ENCODE measurements at places on chromosomes 4 and X. TPM values are rescaled to one million over a fixed set of nuclear protein-coding genes. Genes with fewer than 3 reads are reported as not detected.

GRCh38 chrX:49266523-49267445 is 2.3 kb upstream of the FOXP3 start:
- DNase-seq, result no peak

- DNase-seq, result no peak
Measured at GRCh38 chr4:148852092-148852699, 410.0 kb upstream of the NR3C2 start.

GRCh38 chr4:11593576-11594116 is 165.0 kb upstream of the HS3ST1 start:
- DNase-seq, result no peak

- DNase-seq, result no peak
Measured at GRCh38 chr4:182831376-182831775, 85.8 kb downstream of the DCTD start.

DNA sequence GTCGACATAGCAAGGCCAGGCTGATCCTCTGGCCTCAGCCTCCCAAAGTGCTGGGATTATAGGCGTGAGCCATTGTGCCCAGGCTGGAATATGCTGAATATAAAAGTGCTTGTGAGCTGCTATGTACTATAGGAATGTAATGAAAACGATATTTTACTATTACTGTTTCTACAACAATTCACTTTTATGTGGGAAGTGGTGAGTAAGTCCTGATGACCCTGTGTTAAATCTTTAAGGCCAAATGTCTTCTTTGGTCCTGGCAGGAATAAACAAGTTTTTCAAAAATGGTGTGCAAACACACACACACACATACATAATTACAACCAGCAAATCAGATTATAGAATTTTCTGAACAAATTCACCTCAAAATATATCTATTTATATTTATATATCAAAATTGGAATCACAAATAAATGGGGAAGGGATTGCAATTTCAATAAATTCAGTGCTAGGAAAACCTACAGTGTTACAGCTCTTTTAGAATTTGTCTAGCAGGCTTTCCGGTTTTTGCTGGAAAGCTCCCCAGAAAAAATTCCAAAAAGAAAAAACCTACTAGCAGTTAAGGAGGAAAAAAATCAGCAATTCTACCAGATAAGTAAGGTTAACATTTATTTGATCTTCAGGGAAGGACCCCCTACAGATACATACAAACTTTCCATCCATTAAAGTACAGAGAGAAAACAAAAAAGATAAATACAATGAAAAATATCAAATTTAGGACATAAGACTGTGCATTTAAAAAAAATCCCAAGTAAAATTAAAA is 17.9 kb downstream of the SMIM14 start:
- no peak for DNase-seq

- no peak for DNase-seq
Measured at GRCh38 chrX:132776486-132777210, 181.8 kb downstream of the HS6ST2 start.

GRCh38 chr4:70688795-70689231 is 481 bp downstream of the UTP3 start:
- DNase-seq, result no peak

- no peak for DNase-seq
Measured at GRCh38 chr4:48247878-48248558, 21.6 kb downstream of the TEC start.

KLHL4 gene
- total RNA-seq, result 0.49 TPM

CT47B1 gene
- total RNA-seq, result not detected

PF4V1 gene
- total RNA-seq, result not detected

CSN3 gene
- total RNA-seq, result not detected

COQ2 gene
- 14.5 TPM for total RNA-seq

ANAPC10 gene
- 24.9 TPM for total RNA-seq

AREG gene
- 7.4 TPM for total RNA-seq

BEND2 gene
- not detected for total RNA-seq
